Left lung (tissue), 14 donors: ENCODE measurements at places on chromosomes 12 and 14. TPM values are rescaled to one million over a fixed set of nuclear protein-coding genes. Genes with fewer than 3 reads are reported as not detected.

DNA sequence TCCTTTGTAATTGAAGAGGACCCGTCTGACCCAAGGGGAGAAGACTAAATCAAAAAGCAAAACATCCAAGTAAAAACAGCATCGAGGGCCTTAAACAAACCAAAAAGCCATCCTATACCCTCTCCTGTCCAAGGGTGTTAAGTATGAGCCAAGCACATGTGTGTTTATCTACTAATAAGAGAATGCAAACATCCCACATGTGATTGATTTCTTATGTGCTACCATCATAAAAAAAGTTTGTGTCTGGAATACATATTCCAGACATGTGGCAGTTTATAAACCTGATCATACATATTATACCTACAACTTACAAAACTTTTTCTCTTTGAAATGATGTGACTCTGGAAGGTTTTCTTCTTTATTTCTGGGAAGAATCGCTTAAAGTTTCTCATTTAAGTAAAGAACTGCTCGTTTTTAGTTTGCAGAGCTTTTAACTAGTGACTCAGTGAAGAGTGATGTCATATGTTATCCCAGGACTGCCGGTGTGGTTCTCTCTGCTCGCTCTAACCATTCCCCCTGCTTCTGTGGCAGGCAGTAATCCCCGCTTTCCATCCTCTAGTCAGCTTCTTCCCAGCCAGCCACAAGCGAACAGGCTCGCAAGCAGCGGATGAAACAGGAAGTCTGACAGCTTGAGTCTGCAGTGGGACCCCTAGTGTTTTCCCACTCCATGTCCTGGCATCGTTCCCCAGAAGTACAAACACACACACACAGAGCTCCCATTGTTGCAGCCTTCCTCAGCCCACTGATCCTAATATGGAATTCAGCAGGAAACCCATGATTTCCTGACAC is 431 bp upstream of the RHOJ start:
- H3K4me3 ChIP-seq = peak overlapping the region; percentile 32
- peak overlapping the region; percentile 79 for H3K27ac ChIP-seq
- H3K4me1 ChIP-seq = no peaks in the 10 kb centered on the region
- DNase-seq = peak; percentile 90
- no peaks in the 10 kb centered on the region for H3K36me3 ChIP-seq

DNA sequence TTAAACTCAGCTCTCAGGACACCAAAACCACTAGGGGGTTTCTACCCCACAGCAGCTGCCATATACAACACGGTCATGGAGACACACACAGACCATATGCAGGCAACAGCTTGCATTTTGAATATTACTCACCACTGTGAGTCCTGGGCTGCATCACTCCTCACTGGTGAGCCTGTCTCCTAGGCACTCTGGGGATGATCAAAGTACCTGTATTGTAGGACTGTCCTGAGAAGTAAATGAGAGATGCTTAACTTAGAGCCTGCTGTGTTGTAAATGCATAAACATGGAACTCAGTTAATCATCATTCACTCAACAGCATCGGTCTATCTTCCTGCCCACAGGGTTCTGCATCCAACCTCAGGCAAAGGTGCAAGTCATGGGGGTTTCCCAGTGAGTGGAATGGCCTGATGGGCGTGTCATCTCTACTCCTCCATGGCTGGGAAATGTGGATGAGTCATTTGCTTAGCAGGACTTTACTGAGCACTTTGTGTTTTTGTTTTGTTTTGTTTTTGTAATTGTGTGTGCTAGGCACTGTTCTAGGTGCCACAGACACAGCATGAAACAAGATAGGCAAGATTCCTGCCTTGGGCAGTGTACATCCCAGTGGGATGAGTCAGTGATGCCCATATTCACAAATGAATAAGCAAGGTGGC is 1141.2 kb upstream of the TMEM132C start:
- no peaks in the 10 kb centered on the region for H3K27me3 ChIP-seq
- H3K27ac ChIP-seq = no peak overlapping the region
- no peak for DNase-seq

DNA sequence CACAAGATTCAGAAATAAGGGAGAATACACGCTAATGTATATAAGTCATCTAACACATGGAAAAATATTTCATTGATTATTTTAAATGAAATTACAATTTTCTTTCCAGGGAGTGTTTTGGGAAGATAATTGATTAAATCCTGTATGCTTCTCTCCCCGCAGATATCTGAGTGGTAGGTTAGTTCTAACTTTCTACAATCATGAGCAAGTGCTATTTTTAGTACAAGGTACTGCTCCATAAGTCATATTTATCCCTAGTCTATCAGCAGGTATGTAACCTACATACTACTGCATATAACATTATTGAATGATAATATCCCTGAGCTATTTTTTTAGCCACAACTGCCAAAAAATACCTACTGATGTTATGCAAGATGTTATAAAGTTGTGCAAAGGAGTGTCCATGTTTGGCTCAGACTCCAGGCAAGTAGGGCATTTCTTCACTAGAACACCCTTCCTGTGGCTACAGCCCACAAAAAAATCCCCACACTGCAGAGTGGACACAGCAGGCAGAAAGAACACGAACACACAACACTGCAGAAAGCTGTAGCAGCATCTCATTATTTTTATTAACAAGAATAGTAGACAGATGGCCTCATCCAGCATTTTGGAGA is 87.0 kb downstream of the SEC23A start:
- no peaks in the 10 kb centered on the region for H3K27me3 ChIP-seq
- no peaks in the 10 kb centered on the region for H3K4me1 ChIP-seq
- DNase-seq = no peak
- H3K4me3 ChIP-seq = no peak overlapping the region
- no peak overlapping the region for H3K27ac ChIP-seq
- H3K36me3 ChIP-seq = no peaks in the 10 kb centered on the region

DNA sequence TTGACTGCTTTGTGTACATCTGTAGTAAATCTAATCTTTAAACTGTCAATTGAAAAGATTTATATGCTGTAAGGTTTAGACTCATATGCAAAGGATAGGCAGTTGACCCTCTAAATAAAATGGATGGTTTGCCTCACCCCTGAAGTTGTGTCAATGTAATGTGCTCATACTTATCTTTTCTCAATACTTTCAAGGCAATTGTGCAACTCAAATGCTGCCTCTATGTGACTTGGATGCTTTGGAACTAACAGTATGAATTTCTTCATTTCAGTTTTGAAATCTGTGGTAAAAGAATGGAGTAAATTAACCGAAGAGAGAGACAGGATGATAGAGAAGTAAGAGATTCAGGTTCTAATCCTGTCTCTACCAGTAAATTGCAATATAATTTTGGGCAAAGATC is 9.7 kb downstream of the PDE6H start:
- no peak for DNase-seq
- H3K4me1 ChIP-seq = peaks cover 65% of the 10 kb centered on the region
- H3K36me3 ChIP-seq = no peaks in the 10 kb centered on the region
- H3K27me3 ChIP-seq = no peaks in the 10 kb centered on the region
- no peak overlapping the region for H3K4me3 ChIP-seq
- no peak overlapping the region for H3K27ac ChIP-seq

DNA sequence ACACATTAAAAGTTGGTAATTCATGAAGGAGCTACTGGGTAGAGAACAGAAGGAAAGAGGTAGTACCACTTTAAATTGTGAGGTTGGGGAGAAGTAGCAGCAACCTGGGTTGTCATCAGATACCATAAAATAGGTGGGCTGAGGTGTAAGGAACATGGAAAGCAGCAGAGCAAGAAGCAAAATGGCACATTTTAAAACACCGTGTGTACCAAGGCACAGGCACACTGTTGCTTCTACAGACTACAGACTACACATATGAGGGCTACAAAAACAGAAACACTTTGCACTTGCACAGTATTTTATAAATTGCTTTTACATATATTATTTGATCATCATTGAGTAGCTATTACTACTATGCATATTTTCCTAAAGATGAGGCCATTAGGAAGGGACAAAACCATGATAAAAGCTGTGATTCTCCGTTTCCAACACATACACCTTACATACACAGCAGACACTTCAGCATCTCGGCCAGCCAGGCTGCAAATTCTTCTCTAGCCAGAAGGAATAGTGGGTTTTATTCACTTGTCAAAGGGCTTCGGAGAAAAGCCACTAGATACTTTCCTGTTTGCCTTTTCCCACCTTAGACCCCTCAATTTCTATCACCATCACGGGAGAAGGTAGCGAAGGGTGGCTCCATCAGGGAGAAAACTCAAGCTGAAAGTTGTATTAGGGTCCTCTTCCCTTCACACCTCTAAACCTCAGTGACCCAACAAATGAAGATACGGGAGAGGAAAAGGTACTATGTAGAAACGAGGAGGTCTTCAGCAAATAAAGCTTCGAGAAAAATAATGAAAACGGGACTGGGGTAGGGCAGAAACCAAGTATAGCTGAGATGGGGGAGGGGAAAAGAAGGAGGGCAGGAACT is 1.6 kb downstream of the PYM1 start:
- H3K27ac ChIP-seq = peak overlapping the region; percentile 99
- no peak for DNase-seq
- peaks cover 30% of the 10 kb centered on the region for H3K36me3 ChIP-seq
- H3K4me1 ChIP-seq = peaks cover 20% of the 10 kb centered on the region
- H3K27me3 ChIP-seq = no peaks in the 10 kb centered on the region

- H3K36me3 ChIP-seq = no peaks in the 10 kb centered on the region
- H3K4me1 ChIP-seq = peaks cover 22% of the 10 kb centered on the region
- H3K27ac ChIP-seq = peak overlapping the region; percentile 99
- peak; percentile 89 for DNase-seq
- H3K27me3 ChIP-seq = no peaks in the 10 kb centered on the region
- peak overlapping the region; percentile 56 for H3K4me3 ChIP-seq
Observed at GRCh38 chr14:101809671-101810514, 48.4 kb downstream of the PPP2R5C start.

- H3K27ac ChIP-seq = peak overlapping the region; percentile 98
- H3K36me3 ChIP-seq = no peaks in the 10 kb centered on the region
- peak overlapping the region; percentile 89 for H3K4me3 ChIP-seq
Observed at GRCh38 chr14:96502621-96503305, 581 bp downstream of the PAPOLA start.

DNA sequence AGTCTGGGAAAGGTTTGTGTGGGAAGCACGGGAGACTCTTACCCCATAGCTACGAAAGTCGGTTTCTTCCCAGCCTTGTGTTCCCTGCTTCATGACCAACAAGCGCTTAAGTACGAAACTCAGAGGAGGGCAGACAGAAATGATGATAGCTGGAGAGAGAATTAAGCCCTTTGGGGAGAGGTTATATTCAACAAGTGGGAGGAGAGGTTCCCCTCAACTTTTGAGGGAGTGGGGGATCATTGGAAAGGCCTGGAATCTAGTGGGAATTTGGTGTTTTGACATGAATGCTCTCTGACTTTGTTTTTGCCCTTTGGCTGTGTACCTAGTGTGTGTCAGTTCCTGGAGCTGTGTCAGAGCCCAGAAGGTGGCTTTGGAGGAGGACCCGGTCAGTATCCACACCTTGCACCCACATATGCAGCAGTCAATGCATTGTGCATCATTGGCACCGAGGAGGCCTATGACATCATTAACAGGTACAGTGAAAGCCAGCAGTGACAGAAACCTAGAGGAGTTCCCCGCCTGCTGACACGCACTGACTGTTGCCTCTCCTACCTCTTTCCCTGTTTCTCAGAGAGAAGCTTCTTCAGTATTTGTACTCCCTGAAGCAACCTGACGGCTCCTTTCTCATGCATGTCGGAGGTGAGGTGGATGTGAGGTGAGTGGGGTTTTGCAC is 40.6 kb downstream of the FNTB start:
- H3K4me3 ChIP-seq = no peak overlapping the region
- H3K27ac ChIP-seq = no peak overlapping the region
- no peak for DNase-seq
- no peaks in the 10 kb centered on the region for H3K27me3 ChIP-seq
- H3K4me1 ChIP-seq = no peaks in the 10 kb centered on the region
- H3K36me3 ChIP-seq = peaks cover 42% of the 10 kb centered on the region

GRCh38 chr14:74405663-74406062 is 20.3 kb downstream of the SYNDIG1L start:
- DNase-seq = no peak
- H3K27ac ChIP-seq = no peak overlapping the region
- no peaks in the 10 kb centered on the region for H3K27me3 ChIP-seq
- H3K4me1 ChIP-seq = peaks cover 24% of the 10 kb centered on the region
- H3K36me3 ChIP-seq = no peaks in the 10 kb centered on the region

DNA sequence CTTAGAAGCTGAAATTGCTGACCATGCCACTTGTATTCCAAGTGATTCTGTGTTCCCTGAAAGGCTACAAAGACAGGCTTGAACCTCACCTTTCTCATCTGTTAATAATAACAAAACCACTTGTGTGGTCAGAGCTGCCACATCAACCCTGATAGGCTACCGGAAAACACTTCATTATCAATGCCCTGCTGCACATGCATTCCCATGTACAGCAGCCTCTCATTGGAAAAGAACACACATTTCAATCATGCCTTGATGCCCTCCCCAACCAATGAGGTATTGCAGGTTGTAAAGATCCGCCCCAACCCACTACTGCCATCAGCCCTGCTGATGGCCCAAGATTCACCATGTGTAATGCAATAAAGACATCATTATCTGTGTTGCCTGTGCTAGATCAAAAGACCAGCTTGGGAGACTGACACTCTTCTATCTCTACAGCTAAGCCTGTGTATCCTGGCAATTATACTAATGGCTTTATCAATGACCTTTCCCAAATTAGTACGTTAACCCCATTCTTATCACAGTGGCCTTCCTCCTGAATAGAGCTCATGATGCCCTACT is 2.8 kb downstream of the GPR19 start:
- no peaks in the 10 kb centered on the region for H3K27me3 ChIP-seq
- H3K4me3 ChIP-seq = no peak overlapping the region
- no peak for DNase-seq
- H3K36me3 ChIP-seq = no peaks in the 10 kb centered on the region
- H3K4me1 ChIP-seq = peaks cover 2% of the 10 kb centered on the region

- H3K27ac ChIP-seq = no peak overlapping the region
- H3K4me3 ChIP-seq = no peak overlapping the region
- H3K27me3 ChIP-seq = no peaks in the 10 kb centered on the region
- no peaks in the 10 kb centered on the region for H3K4me1 ChIP-seq
Observed at GRCh38 chr14:89158701-89159100, 258.3 kb downstream of the FOXN3 start.

- H3K36me3 ChIP-seq = no peaks in the 10 kb centered on the region
- peaks cover 12% of the 10 kb centered on the region for H3K4me1 ChIP-seq
- no peaks in the 10 kb centered on the region for H3K27me3 ChIP-seq
- no peak for DNase-seq
Observed at GRCh38 chr12:8566525-8566924, 25.8 kb upstream of the CLEC4E start.

- no peak overlapping the region for H3K27ac ChIP-seq
- no peak overlapping the region for H3K4me3 ChIP-seq
- DNase-seq = no peak
- no peaks in the 10 kb centered on the region for H3K27me3 ChIP-seq
- H3K36me3 ChIP-seq = no peaks in the 10 kb centered on the region
Observed at GRCh38 chr14:72182708-72183432, 250.6 kb downstream of the RGS6 start.

The LYZ gene
- 394 TPM for total RNA-seq

The TGM1 gene
- 7.6 TPM for total RNA-seq

The RAD9B gene
- total RNA-seq = 1.3 TPM

The CFAP251 gene
- 8.4 TPM for total RNA-seq

The KRT2 gene
- not detected for total RNA-seq

The TAS2R46 gene
- total RNA-seq = 1.0 TPM

The PRICKLE1 gene
- 17.4 TPM for total RNA-seq

The LIMA1 gene
- 82.3 TPM for total RNA-seq

The RNASE4 gene
- 18.5 TPM for total RNA-seq

The CLSTN3 gene
- 45.8 TPM for total RNA-seq
